ENCODE measurements at places on chromosomes 5 and 9. TPM values are rescaled to one million over a fixed set of nuclear protein-coding genes. Genes with fewer than 3 reads are reported as not detected.
A peak's percentile ranks its signal among the peaks of the same experiment; 100 is the strongest.

SMIM33 gene
- not detected for total RNA-seq

DNA sequence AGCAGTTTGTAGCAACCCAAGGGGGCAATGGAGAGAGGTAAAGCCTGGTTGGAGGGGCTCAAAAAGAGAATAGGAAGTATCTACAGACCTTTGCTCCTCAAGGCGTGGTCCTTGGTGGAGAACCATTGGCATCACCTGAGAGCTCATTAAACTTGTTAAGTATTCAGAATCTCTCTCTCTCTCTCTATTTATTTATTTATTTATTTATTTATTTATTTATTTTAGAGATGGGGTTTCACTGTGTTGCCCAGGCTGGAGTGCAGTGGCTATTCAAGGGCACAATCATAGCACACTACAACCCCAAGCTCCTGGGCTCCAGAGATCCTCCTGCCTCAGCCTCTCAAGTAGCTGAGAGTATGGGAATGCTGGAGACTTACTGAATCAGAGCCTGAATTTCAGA is 193.1 kb upstream of the ADCY2 start:
- no peak for DNase-seq

PCDHB15 gene
- 0.91 TPM for total RNA-seq

PCDHA10 gene
- total RNA-seq = 0.15 TPM

CANX gene
- 1,781 TPM for total RNA-seq

DNA sequence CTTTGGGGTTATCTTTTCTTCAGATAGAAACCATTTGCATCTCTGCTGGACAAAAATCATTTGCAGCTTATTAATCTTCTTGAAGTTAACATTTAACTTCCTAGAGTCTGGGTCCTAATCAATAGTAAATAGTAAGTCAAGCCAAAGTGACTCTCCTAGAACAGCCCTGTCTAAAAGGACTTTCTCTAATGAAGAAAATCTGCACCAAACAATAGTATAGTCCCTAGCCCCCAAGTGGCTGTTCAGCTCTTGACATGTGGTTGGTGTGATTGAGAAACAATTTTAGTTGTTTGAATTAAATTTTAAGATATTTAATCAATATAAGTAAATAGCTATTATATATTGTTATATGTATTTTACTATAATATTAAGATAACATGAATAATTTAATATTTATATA is 64.6 kb upstream of the SHB start:
- no peak for DNase-seq

GRCh38 chr5:6899221-6899620 is 186.0 kb downstream of the TENT4A start:
- peak; percentile 29 for DNase-seq

DNA sequence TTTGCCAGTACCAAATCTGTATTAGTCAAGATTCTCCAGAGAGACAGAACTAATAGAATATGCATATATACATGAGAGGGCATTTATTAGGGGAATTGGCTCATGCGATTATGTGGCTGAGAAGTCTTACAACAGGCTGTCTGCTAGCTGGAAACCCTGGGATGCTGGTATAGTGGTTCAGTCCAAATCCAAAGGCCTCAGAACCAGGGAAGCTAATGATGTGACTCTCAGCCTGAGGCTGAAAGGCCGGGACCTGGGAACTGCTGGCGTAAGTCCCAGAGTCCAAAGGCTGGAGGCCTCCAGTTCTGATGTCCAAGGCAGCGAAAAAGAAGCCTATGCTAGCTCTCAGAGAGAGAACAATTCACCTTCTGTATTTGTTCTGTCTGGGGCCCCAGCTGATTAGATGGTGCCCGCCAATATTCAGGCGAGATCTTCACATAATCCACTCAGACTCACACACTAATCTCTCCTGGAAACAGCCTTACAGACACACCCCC is 84.1 kb downstream of the KIAA1958 start:
- no peak for DNase-seq

DNA sequence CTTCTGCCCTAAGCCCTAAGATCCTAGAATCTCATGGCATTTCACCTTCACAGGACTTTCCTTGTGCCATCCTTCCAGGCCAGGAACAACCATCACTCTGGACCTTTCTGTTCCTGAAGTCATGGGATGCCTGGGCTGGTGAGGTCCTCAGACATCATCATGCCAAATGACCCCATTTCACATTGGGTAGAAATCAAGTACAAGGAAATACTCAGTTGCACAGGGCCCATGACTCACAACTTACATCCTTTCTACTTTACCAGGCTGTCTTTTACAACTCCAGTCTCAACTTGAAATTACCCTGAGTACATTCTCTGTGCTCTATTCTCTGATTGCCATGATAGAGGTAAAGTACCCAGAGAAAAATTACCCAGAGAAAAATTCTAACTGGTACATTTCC is 167.1 kb downstream of the PIK3R1 start:
- DNase-seq = no peak

- DNase-seq = peak; percentile 100
Observed at GRCh38 chr5:143495821-143496275, 92.4 kb upstream of the NR3C1 start.

TRMT10B gene
- 6.9 TPM for total RNA-seq

GRCh38 chr9:134283111-134283515 is 43.1 kb upstream of the RXRA start:
- peak; percentile 97 for DNase-seq

GRCh38 chr5:73143716-73144115 is 23.3 kb downstream of the TMEM171 start:
- DNase-seq = no peak

DNA sequence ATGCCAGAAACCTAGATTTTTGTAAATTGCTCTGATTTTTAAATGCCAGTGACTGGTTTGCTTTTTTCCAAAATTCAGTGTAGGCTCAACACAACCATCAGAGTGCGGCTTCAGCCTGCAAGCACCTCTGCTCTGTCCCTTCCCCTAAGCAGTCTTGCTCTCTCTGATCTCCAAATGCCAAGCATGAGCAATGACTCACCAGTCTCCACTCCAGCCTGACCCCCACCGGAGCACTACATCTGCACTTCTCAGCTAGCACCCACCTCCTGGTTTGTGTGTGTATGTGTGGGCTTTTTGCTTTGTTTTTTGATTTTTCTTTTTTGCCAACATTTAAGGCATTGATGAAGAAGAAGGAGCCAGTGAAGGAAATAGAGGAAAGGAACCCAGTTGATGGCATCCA is 61.4 kb upstream of the ADRA1B start:
- DNase-seq = peak; percentile 33

DNA sequence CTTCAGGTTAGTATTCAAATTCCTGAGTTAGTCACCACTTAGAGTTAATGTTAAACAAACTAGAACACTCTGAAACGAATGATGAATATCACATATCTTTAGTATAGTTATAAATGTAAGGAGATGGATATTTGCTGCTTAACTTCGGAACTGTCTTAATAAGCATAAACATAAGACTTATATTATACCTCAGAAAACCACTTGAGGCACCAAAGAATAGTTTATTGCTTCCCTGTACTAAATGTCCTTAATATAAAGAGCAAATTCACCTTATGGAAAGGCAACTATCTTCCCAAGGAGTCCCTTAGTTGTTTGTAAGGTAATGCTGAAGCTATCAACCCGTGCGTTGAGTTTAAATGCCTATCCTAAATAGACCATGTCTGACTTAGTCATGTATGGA is 300.0 kb upstream of the ADAMTSL1 start:
- DNase-seq = no peak

RAB3C gene
- total RNA-seq = not detected

PANK3 gene
- 117 TPM for total RNA-seq
